ENCODE measurements at places on chromosomes 13 and 19.

- no peak for DNase-seq
Observed at GRCh38 chr13:32824675-32825074, 191.5 kb upstream of the KL start.

- DNase-seq: no peak
Observed at GRCh38 chr19:31784671-31785101, 435.4 kb upstream of the TSHZ3 start.

DNA sequence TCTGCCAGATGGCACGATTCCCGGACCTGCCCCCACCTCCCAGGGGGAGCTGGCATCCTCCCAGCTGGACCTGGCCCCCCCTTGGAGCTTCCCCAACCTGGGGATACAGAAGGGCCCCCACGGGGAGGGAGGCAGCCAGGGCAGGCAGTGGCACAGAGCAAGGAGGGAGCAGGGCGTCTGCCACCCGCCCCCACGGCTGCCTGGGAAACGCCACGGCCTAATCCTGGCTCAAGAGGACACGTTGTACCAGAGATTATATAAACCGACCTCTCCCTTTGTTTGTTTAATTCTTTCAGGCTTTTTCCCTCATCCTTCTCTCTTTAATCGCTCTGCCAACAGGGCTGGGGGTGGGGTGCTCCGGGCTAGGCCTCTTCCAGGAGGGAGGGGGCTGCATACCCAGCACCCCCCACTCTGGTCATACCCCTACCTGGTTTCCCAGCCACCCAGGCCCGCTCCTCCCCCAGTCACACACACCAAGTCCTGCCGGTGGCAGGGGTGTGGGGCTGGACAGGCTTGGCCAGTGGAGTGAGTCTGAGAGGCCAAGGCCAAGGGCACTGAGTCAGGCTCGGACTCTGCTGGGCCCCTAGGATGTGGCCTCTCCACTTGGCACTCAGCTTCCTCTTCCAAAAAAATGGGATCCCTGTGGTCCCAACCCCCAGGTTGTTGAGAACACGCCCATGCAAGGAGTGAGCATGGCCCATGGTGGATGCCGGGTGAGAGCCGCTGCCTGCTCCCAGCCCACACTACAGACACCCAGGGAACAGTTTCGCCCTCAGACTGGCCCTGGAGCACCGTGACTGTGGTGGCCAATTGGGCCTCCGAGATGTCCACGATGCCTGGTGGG lies 29.5 kb upstream of the NFIC start:
- no peak for DNase-seq

DNA sequence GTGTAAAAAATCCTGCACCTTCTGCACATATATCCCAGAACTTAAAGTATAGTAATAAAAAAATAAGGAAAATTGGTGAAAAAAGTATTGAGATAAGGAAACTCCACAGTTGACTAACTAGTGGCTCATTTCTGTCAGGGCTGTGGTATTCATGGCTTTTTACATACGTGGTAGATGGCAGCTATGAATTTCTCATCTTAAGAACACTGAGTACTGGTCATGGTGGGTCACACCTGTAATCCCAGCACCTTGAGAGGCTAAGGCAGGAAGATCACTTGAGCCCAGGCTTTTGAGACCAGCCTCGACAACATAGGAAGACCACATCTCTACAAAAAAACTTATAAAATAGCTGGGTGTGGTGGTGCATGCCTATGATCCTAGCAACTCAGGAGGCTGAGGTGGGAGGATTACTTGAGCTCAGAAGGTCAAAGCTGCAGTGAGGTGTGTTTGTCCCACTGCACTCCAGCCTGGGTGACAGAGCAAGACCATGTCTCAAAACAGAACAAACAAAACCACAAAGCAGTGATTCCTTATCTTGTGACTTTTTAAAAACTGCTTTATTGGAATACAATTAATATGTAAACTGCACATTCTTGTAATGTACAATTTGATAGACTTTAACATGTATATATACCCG lies 16.8 kb downstream of the SLAIN1 start:
- DNase-seq: no peak

DNA sequence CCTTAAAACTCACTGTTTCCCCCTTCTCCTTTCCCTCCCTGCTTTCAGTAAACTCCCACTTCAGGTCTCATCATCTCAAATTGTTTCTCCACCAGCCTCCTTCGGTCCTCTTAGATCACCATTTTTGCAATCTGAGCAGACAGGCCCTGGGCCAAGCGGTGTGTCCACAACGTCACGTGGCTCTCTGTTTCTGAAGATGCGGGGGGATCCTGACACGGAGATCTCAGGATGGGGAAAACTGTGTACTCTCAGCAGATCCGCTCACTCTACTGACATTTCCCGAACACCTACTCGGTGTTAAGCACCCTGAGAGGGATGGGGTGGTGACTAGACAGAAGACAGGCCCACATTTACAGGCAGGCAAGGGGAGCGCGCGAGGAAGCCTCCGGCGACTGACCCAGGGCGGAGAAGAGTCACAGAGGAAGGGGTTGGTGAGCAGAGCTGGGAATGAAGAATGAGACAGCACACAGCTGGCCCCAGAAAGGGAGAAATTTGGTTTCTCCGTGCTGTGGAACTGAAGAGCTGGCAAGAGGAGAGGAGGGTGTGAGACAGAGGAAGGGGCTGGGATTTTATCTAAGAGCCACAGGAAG lies 38.8 kb downstream of the SERP2 start:
- DNase-seq: no peak

DNA sequence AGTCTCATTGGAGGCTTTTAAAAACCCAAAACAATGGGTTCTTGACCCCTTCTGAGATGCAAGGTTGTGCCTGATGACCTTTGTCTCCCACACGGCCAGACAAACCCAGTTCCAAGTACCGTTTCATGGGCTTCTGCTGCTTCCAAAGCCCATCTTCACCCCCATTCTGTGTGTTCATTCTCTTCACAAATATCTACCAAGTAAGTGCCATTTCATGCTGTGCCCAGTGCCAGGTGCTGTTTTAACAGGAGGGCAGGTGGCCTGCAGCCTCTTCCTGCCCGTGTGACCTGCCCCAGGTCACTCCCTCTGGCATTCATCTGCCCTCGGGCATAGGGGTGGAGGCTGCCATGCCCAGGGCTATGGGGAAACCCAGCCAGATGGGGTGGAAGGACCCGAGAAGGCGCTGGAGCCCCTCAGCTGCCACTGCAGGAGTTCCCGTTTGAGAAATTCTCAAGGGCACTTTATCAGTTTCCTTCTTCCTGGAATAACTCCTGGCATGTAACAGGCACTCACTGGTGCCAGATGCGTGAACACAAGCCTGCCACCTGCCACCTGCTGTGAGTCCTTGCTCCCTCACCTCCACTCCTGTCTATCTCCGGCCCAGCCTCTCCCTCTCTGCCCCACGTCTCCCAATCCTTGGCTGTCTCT lies 12.5 kb downstream of the CAPN12 start:
- no peak for DNase-seq

GRCh38 chr13:113860051-113860664 lies 3.7 kb downstream of the GAS6 start:
- DNase-seq: no peak

DNA sequence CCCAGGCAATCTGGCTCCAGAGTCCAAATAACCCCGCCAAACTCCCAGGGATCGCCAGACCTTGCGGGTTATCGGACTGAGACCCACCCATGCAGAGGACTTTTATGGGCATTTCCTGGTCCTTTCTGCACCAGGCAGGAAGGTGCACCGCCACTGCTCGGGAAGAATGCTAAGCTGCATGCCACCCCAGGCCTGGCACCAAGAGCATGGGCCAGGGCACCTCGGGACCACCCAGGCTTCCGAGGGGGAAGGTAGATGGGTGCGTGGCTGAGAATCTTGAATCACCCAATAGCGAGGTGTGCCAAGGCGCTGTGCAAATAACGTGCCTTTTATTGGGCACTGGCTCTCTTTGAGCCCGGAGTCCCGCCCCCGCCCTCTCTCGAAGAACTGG lies 422 bp upstream of the ZNF575 start:
- DNase-seq: no peak

GRCh38 chr13:28421676-28422410 lies 73.1 kb downstream of the FLT1 start:
- no peak for DNase-seq

DNA sequence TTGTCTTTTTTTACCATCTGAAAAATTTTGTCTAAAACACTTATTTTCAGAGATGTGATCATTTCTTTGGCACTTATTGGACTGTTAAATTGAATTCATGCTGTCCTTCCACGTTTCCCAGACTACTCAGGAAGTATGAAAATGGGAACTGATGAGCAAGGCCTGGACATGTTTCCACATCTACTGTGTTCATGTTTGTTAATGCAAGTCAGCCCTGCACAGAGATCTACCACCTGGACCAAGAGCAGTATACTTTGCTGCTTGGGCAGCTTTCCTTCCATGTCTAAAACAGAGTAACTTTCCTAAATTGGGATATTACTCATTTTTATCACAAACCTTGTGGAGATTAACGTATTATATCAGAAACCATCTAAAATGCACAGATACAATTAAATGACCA lies 687.4 kb downstream of the DIAPH3 start:
- DNase-seq: no peak

GRCh38 chr19:29389495-29389894 lies 136.3 kb upstream of the VSTM2B start:
- no peak for DNase-seq

DNA sequence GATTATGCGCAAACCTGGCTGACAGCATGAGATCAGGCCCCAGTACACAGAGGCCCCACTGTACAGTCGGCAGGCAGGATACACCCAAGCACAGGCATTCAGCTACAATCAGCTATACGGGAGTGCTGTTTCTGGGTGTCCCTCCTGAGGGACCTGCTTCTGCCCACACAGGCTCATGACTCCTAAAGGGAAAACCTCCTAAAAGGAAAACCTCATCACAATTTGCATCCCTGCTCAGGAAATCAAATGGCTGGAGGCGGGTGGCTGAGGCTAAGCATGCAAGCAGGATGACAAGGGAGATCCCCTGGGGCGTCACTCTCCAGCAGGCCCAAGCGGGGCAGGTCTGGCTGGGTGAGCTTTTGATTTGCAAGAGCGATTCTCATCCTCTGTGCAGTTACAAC lies 99.8 kb downstream of the CRYL1 start:
- no peak for DNase-seq

GRCh38 chr13:97977982-97978381 lies 24.5 kb downstream of the IPO5 start:
- no peak for DNase-seq

- DNase-seq: no peak
Observed at GRCh38 chr13:83219832-83220231, 662.4 kb downstream of the SLITRK1 start.

GRCh38 chr19:49343123-49343522 lies 7.9 kb downstream of the CD37 start:
- no peak for DNase-seq

DNA sequence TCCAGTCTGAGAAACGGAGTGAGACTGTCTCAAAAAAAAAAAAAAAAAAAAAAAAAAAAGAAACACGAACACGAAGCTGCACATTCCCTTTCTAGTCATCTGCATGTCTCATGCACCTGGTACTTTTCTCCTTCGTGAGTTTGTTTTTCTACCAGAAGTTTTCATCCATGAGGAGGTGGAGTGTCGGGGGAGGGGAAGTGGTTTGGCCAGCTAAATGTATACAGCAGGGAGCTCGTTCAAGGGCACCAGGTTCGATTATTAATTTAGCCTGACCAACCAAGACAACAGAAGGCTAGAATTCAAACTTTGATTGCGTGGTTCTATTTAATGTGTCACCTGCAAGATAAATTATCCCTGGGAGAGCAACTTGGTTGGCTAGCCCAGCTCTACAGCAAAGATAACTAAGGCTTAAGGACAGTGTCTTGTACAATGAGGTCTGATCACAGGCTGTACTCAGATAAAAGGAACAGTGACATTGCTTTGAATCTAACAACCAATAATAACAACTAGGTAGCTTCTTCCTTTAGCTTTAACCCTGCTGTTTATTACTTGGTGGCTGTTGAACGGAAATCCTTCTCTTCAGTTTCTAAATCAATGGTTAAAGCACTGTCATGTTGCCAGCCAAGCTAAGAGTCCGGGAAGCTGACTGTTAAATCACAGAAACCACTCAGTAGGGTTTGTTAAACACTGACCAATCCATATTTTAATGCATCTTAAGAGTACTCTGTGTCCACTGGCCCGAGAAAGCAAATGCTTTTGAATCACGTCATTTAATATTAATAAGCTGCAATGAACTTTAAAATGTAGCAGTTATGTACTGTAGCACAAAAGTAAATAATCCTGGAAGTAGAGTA lies 98.4 kb upstream of the STARD13 start:
- no peak for DNase-seq

DNA sequence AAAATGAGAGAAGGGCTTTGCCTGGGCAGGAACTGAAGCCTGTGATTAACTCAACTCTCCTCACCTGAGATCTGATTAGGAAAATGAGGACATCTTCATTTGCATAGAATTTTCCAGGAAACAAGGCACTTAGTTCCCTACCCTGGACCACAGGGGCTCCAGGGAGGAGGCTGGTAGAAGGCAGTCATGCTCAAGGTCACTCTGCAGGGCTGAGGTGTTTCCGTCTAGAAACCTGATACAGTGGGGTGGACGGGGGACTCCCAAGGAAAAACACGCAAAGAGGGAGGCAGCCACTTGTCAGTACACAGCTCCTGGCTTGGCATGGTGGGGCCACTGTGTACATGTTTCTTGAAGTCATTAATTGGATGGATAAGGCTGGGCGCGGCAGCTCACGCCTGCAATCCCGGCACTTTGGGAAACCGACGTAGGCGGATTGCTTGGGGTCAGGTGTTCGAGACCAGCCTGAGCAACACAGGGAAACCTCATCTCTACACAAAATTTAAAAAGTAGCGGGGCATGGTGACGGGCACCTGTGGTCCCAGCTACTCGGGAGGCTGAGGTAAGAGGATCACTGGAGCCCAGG lies 6.0 kb downstream of the KLK14 start:
- DNase-seq: no peak

Data from activated CD8-positive, alpha-beta memory T cell treated with anti-CD3 and anti-CD28 coated beads for 1 hour (primary cell).